ENCODE measurements at places on chromosomes 6 and 20.
A peak's percentile ranks its signal among the peaks of the same experiment; 100 is the strongest.

- DNase-seq = no peak
Observed at GRCh38 chr20:25280051-25280573, 32.2 kb downstream of the PYGB start.

GRCh38 chr6:119224095-119224701, 125.4 kb downstream of the MAN1A1 start:
- DNase-seq = no peak

- no peak for DNase-seq
Observed at GRCh38 chr6:11766589-11767450, 11.8 kb downstream of the ADTRP start.

DNA sequence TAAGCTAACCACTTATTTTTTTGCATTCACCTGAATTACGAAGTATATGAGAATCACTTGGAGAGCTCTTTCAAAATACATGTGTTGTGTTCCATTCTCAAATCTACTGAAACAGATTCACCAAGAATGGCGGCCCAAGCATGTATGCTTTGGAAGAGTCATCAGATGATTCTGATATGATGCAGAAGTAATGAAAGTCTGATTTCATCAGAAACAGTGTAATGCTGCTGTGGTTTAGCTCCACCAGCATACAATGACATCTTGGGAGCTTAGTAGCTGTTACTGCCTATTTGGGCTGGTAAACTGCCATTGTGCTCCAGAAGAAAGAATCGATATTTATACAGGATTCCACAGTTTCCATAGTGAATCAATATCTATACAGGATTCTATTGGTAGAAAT, 52.9 kb downstream of the UBR2 start:
- no peak for DNase-seq

DNA sequence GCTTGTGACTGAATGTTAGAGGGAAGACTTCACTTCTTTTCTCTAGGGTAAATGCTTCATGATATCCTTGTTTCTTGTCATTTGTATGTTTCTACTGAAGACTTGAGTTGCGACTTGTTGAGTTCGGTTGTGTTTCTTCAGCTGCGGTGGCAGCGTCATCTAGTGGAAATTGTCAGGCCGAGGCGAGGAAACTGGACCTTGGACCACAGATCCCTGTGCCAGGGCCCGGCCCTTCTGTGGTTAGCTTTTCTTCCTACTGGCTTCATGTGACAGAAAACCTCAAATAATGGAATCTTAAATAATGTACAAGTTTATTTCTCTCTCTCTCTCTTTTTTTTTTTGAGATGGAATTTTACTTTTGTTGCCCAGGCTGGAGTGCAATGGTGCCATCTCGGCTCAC, 12.4 kb downstream of the MTHFD1L start:
- DNase-seq = no peak

GRCh38 chr20:3093861-3094361, 9.4 kb upstream of the AVP start:
- DNase-seq = peak; percentile 99

GRCh38 chr6:43891072-43891870, 121.3 kb downstream of the VEGFA start:
- DNase-seq = no peak

DNA sequence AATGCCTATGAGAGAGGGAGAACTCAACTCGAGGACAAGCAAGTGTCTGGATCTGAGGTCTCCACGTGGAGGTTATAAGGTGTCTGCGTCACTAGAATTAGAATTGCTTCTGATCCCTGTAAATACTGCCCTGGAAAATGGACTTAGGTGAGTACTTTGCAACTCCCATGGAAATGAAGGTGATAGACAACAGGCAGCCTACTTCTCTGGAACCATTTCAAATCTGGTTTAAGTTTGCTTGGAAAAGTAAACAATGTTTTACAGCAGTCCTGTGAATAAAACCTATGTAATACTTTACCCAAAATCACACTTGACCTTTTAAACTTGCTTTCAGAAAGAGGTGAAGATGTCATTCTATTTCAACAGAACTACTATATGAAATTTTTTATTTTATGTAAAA, 70.1 kb upstream of the TENT5A start:
- DNase-seq = no peak

GRCh38 chr6:218153-219018, 73.9 kb upstream of the DUSP22 start:
- no peak for DNase-seq

GRCh38 chr6:80436663-80437062, 330.2 kb downstream of the BCKDHB start:
- DNase-seq = no peak

DNA sequence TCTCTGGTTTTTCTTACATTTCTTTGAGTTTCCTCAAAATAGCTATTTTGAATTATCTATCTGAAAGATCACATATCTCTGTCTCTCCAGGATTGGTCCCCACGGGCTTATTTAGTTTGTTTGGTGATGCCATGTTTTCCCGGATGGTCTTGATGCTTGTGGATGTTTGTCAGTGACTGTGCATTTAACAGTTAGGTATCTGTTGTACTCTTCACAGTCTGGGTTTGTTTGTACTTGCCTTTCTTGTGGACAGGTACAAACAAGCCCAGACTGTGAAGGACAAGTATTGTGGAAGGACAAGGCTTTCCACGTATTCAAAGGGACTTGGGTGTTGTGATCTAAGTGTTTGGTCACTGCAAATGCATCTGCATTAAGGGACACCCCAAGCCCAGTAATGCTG, 49.9 kb upstream of the TOP1 start:
- DNase-seq = no peak

DNA sequence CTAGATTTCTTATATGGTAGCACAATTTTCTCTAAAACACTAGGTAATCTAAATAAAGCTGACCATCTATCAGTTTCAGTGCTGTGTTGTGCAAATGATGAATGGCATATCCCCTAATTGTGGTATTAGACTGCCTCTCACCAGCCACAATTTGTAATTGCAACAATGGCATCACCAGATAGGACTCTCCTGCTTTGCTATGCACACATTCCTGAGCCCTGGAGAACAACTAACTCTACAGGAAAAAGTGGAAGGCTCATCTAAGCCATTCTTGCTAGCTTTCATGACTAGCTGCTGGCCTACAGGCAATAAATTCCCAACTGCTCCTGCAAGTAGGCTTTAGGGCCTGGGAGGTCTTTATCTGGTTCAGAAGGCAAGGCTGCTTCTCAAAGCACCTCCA, 974.1 kb downstream of the EYS start:
- DNase-seq = no peak

DNA sequence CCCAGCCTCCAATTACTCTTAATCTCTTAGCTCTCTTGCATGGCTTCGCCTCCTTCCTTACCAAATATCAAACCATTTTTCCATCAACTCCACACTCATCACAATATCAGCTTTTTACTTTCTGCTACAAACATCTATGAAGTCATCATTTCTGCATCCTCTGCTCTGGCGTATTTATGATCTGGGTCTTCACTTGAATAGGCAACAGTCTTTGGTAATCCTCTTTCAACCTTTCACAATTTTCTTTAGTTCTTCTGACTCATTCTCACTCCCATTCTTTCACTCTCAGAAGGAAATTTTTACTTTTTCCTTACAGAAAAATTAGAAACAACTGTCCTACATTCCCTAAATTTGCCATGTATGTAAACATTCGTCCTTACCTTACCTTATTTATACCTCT, 522.4 kb downstream of the HDGFL1 start:
- DNase-seq = no peak

DNA sequence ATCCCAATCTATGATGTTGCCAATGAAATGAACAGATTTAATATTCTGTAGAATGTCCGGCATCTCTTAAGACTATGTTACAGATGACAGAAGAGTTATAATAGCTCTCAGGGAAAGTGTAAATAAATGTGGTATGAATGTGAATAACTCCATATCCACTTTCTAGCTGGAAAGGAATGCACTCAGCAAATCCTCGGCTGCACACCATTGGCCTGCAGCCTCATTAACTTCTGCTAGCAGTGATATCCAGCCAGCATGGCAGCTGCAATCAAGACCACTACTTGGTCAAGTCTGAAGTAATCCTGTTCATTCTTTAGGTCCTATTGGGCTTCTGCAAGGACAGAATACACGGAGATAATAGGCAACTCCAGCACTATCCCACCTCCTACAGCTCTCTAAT, 17.3 kb upstream of the MICA start:
- no peak for DNase-seq

GRCh38 chr6:26087284-26088115, at the start of gene HFE:
Gene HFE (plus strand): TSS chr6:26087429. CDS start chr6:26087441, 12 bp downstream.
- DNase-seq = no peak

DNA sequence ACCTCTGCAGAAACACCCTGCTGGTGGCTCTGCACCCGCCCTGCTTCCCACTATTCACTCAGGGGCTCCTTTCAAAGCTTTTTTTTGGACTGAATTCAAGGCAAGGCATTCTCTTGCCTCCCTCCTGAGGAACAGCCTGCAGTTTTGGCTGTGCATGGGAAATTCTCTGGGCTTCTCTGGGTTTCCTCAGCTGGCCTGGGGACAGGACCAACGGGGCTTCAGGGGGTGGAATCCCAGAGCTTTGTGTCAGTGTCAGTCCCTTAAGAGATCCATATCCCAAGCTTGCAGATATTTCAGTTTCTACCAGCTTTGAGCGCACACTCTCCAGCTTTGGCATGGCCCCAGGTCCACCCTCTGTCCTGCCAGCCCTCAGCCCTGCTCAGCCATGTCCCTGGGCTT, 2.0 kb downstream of the SCRT2 start:
- no peak for DNase-seq

DNA sequence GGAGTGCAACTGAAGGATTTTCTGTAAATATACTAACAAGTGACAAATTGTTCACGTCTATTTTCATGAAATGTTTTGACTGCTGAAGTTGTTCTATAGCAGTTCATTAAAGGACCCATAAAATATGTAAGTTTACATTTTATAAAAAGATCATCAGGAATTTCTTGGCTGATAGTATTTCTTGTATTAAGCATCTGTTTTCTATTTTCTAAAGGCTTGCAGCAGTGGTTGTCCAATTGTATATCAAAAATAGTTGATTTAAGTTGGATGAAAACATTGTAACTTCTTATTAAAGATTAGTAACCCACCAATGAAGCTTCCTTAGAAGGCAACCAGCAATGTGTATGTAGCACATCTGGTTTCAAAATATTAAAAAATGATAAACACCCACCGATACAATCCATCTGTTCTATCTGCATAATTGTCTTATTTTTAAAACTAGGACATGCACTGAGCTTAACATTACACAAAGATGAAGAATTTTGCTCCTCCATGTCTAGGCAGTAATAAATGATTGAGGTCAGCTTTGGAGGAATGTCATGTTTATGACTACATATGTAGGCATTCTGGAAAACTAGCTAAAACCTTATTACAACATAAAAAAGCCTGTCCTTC, 301.3 kb upstream of the TCF21 start:
- DNase-seq = no peak

- DNase-seq = no peak
Observed at GRCh38 chr6:71228461-71229041, 60.1 kb upstream of the OGFRL1 start.

DNA sequence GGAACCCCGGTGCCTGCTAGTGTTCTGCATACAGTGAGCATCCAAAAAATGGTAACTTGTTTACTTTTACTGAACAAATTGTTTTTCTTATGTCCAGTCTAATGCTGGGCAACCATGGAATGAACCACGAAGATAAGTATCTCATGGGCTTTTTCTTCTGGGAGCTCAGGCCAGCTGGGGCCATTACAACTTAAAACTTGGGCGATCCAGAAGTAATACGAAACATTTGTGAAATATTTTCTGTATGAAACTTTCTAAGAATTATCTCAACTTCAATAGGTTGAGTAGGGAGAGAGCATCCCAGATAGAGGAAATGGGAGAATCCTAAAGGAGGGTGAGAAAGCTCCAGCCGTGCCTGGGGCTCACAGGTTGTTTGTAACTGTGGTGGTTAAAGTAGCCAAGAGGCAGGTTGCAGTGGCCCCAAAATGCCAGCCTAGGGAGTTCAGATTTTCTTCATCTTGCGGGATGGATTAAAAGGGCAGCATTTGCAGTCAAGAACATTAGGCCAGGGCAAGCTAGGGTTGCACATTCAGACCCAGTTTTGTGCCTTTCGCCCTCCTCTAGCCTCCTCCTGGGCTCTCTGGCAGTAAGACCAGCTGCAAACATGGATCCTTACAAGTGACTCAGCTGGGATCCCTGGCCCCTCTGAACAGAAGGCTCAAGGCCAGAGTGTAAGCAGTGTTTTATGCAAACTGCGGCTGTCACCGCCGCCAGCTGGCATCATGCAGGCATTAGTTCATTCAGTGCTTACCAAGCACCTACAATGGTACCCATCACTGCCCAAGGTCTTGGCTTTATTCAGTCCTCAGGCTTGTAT, 41.5 kb downstream of the ELMO2 start:
- DNase-seq = no peak

DNA sequence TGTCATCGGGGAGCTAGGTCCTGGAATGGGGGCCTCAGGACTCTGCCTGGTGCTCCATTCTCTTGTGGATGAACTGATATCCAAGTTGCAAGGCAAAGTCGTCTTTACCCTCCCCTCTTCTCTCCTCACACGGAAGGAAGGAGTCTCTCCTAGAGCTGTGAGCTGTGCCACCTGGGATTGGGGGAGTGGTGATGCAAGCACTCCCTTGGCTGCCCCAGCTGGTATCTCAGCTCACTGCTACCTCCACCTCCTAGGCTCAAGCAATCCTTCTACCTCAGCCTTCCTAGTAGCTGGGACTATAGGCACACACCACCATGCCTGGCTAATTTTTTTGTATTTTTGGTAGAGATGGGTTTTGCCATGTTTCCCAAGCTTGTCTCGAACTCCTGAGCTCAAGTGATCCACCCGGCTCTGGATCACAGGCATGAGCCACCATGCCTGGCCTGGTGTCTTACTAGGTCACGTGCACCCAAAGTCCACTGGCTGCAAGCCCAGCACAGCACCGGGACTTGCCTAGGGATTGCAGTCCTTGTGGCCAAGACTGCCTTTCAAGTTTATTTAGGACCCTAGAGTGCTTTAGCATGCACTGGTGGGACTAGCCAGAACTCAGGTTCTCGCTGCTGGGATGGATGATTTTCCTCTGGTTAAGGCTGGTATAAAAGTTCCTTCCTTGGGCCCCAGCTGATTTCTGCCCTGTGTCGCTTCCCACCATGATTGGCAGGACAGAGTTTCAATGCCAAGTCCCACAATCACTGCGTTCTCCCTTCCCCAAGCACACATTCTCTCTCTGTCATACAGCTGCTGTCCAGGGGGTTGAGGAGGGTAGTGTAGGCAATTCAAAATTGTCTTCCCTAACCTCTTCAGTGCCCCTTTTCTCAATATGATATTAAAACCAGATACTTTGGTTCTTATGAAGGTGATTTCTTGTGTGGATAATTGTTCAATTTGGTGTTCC, 33.5 kb downstream of the SMAP1 start:
- DNase-seq = no peak

- peak; percentile 44 for DNase-seq
Observed at GRCh38 chr6:33313709-33314514, at the start of gene TAPBP. Gene TAPBP (minus strand): TSS chr6:33314078. CDS start chr6:33314041, 37 bp downstream.

- no peak for DNase-seq
Observed at GRCh38 chr6:143232849-143233248, 172.2 kb downstream of the AIG1 start.
